ENCODE measurements at places on chromosomes 7 and 10.
A peak's percentile ranks its signal among the peaks of the same experiment; 100 is the strongest.

- DNase-seq: no peak
Measured at GRCh38 chr10:35216303-35216905, 89.8 kb downstream of the CREM start.

DNA sequence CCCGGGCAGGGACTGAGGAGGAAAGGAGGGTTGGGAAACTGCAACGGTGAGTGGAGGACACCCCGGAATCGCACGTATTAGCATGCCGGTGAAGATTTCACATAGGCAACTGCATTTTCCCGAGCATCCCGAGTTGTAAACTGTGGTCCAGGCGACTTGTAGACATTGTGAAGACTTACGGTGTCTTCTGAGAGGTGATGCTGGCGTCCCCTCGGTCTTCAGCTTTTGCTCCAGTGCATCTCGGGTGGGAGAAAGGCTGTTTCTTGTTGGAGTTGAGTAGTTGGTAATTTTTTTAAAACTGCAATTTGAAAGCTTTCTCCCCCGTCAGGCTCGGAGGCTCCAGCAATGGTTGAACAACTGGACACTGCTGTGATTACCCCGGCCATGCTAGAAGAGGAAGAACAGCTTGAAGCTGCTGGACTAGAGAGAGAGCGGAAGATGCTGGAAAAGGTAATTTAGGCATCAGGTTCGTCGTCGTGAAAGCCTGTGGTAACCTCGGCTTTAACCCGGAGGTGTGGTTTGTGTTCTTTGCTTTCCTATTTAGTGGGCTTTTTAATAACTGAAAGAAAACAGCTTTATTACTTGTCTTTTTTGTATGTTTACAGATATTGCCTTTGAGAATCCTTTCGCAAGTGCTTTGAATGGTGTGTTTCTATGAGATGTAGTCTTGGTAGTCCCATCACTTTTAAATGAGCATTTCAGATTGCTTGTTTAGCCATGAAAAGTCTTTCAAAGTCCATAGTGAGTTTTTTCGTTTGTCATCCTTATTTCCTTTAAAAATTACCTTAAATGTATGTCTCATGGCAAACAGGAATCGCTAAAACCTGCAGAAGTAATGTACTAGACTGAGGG, 687 bp downstream of the HELLS start:
- no peak for DNase-seq

GRCh38 chr10:130686689-130687300, 550.6 kb downstream of the GLRX3 start:
- no peak for DNase-seq

DNA sequence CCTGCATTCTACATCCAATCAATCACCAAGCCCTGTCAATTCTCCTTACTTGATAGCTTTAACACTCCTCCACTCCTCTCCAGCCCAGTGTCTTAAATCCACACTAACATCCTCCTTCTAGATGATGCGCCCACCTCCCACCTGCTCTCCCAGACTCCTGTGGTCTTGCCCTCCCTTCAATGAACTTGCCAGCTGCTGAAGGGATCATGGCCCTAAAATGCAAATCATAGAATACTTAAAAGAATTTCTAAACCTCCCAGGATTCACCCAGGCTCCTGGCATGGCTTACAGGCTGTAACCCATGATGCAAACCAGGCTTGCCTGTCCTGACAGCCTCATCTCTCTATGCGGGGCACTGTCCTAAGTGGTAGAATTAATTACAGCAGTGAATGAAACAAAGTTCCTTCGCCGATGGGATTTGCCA, 43.6 kb downstream of the SYPL1 start:
- peak; percentile 89 for DNase-seq

DNA sequence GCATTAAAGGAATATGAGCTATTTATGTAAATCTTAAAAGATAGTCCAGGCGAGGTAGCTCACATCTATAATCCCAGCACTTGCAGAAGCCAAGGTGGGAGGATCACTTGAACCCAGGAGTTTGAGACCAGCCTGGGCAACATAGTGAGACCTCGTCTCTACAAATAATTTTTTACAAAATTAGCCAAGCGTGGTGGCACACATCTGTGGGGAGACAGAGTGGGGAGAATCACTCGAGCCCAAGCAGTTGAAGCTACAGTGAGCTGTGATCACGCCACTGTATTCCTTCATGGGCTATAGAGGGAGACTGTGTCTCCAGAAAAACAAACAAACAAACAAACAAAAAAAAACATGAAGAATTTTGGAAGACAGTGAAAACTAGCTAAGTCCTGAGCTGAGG, 28.4 kb downstream of the HERC4 start:
- DNase-seq: no peak

DNA sequence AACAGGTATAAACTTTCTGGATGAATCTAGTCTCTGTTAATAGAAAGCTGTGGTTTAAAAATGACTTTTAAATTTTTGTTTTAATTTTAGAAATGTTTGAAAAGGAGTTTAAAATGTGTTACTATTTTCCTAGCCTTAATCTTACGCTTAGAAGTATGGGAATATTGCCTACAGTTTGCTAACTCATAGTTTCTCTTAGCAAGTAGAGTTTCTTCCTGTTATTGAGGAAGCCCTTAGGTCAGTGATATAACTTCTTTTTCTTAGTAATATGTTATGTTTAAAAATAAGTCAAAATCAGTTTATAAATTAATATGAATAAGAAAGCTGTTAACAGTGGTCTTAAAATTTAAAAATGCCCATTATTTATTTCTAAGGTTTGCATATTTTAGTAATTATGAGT, 3.1 kb downstream of the STARD3NL start:
- no peak for DNase-seq

DNA sequence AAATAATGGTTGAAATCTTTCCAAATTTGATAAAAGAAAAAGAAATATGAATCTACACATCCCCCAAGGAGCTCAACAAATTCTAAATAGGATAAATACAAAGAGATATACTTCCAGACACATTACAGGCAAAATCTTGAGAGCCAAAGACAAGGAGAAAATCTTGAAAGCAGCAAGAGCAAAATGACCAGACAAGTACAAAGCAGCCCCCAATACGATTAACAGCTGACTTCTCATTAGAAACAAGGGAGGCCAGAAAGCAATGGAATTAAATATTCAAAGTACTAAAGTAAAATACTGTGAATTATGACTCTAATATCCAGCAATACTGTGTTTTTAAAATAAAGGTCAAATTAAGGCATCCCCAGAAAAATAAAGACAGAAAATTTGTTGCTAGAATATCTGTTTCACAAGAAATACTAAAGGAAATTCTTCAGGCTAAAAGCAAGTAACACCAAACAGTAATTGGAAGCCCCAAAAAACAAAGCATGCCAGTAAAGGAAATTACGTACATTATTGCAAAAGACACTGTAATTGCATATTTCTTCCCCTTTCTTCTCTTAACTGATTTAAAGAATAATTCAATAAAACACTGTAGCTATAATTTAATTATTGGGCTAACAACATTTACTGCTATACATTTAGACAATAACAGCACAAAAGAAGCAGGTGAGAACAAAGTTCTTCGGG, 36.4 kb downstream of the ZNF438 start:
- no peak for DNase-seq

DNA sequence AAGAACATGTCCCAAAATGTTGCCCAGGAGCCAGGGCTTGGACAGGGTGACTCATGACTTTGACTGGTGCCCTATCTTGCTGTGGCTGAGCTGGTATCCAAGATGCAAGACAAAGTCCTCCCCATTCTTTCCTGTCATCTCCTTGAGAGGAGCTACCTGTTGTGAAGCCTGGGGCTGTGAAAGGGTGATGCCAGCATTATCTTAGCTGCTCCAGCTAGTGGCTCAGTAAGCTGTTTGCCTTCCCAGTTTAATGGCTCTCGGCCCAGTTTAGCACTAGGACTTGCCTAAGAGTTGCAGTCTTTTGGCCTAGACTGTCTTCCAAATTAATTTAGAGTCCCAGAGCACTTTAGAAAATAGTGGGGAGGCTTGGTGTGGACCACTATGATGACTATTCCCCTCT, 424.3 kb upstream of the NRG3 start:
- no peak for DNase-seq

GRCh38 chr7:96837593-96837992, 127.9 kb upstream of the SEM1 start:
- DNase-seq: no peak

DNA sequence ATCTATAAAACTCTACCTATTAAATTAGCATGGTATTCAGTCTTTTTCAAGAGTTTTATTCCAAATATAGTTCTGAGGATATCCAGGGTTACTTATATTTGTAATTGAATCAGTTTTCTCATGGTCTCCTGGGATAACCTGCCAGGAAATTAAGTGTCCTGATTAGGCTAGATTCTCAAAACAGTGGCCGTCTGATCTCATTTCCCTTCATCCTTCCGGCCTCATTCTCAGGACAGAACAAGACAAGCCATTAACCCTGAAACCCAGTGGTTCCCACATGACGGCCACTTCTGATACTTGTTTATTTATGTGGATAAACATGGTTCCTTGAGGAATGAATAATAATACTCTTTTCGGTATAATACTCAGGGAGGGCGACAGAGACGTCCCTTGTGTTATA, 417.6 kb upstream of the POT1 start:
- no peak for DNase-seq
